ENCODE measurements at places on chromosomes 6 and 20.

DNA sequence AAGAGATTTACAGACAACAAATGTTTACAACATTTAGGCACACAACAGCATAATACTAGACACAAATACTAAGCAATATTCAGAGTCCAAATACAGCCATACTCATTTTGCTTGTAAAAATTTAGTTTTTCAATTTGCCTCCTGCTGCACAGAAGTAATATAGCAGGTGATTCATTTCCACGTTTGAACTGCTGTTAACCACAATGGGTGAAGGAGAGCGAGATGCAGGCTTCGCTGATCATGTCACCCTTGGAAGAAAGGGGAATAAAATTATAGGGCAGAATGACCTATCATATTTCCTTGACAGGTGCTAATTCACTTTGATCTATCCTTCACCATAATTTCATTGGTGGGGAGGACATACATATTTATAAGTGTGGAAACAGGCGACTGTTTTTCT is 643.8 kb upstream of the AGPAT4 start:
- no peak for DNase-seq

DNA sequence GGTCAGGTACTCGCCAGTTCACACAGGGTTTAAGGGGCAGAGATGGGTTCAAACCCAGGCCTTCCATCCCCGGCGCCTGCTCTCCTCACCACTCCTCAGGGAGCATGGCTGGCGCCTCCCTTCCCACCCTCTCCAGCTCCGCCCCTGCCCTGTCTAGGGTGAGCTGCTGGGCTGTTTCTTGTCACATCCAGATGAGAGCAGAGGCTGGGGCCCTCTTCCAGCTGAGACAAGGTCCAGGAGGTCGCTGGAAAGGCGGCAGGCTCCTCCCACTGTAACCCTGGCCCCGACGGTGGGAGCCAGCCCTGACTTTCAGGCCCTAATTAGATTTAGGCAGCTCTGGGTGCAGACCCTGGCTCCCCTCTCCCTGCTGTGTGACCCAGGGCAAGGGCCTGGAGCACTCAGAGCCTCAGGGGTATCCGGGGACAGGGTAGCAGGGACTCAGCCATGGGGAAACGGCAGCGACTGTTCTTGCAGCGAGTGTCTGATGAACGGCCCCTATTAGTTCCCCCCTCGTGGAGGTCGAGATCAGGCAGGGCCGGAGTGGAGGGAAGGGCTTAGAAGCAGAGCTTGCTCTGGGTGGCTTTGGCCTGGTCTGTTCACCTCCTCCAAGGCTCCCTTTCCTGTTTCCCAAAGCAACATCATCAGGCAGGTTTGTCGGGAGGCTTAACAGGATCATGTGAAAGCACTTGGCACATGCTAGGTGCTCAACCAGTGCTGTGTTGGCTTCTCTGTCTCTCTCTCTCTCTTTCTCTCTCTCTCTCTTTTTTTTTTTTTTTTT is 33.4 kb downstream of the SNAI1 start:
- DNase-seq, result no peak

DNA sequence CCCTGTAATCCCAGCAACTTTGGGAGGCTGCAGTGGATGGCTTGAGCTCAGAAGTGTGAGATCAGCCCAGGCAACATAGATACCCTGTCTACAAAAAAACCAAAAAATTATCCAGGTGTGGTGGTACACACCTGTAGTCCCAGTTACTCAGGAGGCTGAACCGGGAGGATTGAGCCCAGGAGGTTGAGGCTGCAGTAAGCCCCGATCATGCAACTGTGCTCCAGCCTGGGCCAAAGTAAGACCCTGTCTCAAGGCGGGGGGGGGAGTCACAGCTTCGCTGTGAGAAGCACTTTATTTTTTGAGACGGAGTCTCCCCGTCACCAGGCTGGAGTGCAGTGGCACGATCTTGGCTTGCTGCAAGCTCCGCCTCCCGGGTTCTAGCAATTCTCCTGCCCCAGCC is 54.2 kb downstream of the EZR start:
- no peak for DNase-seq

DNA sequence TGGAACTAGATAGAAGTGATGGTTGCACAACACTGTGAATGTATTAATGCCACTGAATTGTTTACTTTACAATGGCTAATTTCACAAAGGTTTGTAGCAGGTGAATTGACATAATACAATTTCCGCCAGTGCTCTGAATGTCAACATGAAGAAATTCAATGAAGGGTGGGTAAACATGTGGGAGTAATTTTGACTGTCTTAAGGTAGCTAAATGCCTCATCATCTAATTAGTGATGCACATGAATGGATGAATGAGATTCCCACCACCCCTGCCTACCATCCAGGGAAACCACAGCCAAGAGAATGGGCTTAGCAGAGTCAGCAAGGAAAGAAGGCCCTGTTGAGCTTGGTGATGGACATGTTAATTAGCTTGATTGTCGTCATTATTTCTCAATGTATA is 275.3 kb downstream of the ALDH8A1 start:
- no peak for DNase-seq

GRCh38 chr6:110055387-110055735 is 77.2 kb downstream of the GPR6 start:
- DNase-seq, result no peak

DNA sequence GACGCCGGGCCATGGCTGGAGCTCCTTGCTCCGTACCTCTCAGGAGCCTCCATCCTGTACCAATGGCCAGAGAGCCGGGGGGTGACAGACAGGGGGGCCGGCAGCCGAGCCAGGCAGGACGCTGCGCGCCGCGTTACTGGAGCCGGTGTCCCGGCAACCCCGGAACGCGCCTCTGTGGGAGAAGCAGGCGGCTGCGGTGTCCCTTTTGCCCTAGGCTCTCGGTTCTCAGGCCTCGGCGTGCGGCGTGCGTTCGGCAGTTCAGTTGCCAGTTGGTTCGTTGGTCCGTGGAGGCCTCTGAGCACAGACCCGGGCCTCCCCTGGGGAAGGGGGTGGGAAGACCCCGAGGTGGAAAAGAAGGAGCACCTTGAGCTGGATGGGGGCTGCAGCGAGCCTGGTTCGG is at the start of gene SPATS1:
TSS of gene SPATS1 (plus strand) at position 162 of the 400 bp plus-strand sequence. CDS start 446 bp downstream, outside the sequence.
- DNase-seq, result peak; percentile 8

DNA sequence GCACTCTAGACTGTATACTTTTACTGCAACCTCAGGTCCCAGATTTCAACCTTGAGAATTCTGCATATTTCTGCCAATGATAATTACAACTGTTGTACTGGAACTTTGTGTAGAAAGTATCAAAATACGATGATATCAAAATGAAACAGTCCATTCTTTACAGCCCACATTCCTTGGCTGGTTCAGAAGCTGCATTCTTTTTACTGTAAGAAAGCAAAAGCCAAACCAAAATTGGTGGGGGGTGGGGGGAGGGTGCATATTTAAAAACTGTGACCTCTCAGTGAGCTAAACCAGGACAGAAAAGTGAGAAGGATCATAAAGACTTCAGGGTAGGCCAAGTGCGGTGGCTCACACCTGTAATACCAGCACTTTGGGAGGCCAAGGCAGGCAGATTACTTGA is 41.8 kb upstream of the UBR2 start:
- DNase-seq, result no peak

DNA sequence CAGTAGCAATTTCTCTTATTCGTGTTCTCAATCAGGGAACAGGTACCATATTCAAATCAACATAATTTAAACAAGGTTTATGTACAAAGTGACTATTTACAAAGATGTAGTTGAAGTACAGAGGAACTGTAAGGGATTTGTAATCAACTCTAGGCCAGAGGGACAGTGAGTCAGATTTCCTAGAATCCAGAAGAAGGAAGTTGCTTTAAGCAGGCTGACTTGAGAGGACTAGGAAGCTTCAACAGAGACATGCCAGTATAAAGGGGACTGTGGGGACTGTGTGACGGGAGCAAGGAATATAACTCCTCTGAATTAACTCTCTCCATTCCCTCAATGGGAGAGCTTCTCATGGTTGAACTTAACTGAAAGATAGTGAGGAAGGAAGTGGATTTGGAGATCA is 427.4 kb upstream of the JAG1 start:
- no peak for DNase-seq

DNA sequence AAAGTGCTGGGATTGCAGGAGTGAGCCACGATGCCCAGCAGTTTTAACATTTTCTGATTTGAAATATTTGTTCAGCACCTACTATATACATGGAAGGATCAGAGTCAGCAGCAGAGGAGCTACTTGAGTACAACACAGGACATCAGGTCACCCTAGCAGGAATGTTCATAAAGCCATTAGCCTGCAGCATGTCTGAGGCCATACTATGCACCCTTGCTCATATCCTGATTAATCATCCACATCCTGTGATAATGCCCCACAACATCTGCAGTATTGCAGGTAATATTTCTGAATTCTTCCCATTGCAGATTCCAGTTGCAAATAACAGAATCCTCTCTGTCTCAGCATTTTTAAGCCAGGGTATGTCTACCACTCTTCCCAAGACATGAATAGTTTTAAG is 171.0 kb upstream of the PRND start:
- no peak for DNase-seq

DNA sequence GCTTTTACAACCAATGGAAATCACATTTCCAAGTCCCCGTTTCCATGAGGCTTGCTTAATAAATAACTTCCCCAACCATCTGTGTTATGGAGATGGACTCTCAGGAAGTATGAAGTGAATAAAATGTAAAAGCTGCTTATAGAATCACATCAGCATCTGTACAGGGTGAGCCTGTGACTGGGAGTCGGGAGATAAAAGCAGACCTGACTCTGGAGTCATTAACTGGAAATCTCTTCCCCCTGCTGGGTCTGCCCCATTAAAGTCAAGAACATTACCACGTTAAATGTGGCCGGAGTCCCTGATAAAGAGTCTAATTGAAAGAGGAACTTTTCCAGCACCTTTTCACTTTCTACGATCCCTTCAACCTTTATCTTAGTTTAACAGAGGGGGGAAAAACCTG is 368.5 kb downstream of the DOK5 start:
- no peak for DNase-seq

GRCh38 chr6:161140554-161140875 is 133.3 kb downstream of the AGPAT4 start:
- no peak for DNase-seq

DNA sequence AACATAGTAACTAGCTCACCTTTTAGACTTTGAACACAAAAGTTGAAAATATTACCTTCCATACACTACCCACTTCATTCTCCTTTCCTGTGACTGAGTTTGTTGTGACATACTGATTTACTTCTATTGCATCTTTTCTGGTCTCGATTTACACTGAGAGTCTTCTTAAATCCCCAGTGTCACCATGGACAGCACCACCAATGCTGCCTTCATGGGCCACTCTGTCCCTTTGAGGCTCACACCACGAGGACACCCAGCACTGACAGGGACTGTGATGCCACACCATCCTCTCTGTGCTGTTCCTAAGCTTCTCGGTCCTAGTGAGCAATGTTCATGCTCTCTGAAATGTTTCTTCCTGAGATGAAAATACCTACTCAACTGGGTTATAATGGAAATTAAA is 337.1 kb upstream of the IRAK1BP1 start:
- DNase-seq, result no peak

DNA sequence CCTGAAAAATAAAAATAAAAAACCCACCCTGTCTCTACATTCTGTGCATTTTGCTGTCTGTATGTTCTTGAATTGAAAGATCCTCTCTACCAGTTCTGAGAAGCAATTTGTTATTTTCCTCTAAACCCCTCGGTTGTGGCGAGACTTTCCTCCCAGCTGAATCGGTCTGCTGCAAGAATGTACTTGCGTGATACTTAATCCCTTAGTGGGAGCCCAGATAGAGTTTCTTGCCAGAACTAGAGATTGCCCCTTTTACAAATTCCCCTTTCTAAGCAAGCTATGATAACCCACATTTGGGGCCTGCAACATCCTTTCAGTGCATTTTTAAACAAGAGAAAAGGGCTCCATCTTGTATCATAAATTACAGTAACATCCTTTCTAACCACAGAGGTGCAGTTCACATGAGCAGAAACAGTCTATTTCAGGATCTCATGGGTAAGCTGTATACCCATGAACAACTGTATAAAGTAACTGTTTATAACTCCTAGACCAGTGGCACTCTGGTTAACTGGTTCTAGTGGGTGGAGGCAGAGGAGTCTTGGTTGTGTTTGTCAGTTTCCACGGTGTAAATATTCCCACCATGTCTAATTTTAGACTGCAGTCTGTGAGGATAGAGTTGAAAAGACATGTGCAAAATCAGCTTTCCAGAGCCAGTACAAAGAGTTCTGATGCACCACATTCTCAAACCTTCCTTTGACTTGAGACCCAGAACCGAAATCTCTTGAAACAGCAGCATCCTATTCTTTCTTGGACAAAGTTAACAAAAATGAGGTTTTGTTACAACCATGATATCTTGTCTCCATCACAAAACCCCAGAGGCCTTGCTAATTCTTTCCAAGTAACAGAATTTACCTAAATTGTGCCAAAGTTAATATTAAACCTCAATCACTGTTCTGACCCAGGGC is 113.1 kb upstream of the ZNF217 start:
- no peak for DNase-seq

DNA sequence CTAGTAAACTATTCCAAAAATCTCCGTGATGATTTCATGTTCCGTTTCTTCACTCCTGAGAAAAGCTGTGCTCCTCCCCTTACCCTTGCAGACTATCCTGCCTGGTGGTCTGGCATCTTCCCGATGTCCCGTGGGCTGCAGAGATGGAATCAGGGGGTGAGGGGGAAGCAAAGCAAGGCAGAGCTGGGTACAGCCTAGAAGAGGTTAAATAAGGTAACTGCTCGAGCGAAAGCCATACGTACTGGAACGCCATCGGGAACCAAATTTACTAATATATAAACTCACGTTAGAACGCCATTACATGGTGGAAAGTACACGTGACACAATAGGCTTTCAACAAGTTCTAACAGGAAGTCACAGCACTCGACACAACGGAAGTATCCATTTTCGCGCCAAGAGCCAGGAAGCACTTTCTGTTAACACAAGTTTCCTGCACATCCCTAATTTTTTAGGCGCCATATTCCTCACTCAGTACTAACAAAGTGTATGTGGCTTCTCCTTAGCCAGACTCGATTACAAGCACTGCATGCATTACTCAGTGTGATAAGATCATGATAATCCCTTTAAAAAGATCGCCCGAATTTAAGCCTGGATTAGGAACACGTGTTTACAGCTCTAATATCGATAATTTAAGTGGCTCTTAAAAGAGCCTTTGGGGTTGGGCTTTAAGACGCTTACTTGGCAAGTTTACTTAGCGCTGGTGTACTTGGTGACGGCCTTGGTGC is 101.6 kb upstream of the PRSS16 start:
- DNase-seq, result peak; percentile 64

GRCh38 chr6:11370191-11371018 is 137.9 kb upstream of the NEDD9 start:
- no peak for DNase-seq

- no peak for DNase-seq
These were observed 14.6 kb upstream of the MRPS18A start for GRCh38 chr6:43702171-43702533.

DNA sequence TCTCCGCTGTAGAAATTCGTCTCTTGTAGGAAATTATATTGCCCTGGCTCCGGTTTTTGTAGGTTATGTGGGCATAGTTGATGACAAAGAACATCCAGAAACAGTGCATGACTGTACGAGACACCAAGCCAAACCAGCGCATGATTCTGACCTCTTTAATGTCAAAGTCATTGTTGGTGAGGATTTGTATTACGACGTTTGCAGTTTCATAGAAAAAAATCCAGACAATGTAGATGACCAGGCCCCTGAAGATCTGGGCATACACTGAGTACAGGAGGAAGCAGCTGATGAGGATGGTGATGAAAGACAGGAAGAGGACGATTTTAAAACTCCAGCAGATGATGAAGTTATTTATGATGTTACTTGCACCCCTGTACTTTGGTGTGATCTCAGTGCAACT is 39.1 kb upstream of the TBC1D22B start:
- DNase-seq, result no peak

Data from stimulated activated naive CD8-positive, alpha-beta T cell treated with anti-CD3 and anti-CD28 coated beads, Interleukin-15, Interleukin-2, amounts not matched to agents 100 U/mL and 50 U/mL, for 24 hours (primary cell).